ENCODE measurements at places on chromosomes 4 and X.

DNA sequence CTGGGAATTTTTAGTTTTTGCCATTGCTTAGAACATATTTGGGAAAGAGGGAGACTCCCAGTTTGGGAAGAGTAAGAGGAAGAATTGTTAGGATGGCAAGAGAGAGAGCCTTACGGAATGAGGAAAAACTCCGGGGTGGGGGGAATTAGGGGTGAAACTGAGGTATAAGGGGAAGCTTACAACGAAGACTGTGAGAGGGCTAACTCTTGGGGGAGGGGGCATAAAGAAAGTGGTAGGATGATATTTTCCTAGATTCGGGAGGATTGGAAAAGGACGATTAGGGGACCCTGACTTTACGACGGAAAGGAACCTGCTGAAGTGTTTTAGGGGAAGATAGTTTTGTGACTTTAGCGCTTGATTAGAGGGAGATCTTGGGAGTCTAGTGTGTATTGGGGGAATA, 86.2 kb upstream of the HPRT1 start:
- DNase-seq = no peak

GRCh38 chrX:9153300-9153699, 119.4 kb upstream of the FAM9B start:
- no peak for DNase-seq

DNA sequence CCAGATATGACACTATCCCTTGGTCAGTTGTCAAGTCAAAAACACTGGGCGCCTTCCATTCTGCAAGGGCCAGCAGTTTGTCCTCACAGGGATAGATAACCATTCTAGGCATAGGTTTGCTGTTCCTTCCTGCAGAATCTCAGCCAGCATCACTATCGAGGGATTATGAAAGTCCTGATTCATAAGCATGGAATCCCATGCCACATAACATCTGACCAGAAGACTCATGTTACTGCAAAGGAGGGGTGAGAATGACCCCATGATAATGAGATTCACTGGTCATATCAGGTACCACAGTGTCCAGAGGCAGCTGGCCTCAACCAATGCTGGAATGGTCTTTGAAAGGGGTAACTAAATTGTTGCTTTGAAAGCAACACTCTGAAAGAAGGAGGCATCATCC, 84.7 kb downstream of the OTC start:
- no peak for DNase-seq

DNA sequence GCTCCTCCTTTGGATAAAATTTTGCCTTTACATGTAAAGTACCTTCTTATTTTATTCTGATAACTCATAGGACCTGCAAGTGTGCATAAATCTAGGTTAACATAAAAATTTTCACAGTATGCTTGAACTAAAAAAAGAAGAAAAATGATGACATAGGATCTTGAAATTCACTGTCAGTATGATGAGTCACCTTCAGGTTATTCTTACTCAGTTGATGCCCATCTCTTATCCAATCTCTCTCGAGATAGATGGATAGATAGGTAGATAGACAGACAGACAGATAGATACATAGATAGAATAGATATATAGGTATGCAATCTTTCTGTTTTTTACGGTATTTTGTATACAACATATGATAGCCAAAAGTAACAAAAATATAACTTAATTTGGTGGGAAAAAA, 485.5 kb downstream of the NAF1 start:
- DNase-seq = no peak

DNA sequence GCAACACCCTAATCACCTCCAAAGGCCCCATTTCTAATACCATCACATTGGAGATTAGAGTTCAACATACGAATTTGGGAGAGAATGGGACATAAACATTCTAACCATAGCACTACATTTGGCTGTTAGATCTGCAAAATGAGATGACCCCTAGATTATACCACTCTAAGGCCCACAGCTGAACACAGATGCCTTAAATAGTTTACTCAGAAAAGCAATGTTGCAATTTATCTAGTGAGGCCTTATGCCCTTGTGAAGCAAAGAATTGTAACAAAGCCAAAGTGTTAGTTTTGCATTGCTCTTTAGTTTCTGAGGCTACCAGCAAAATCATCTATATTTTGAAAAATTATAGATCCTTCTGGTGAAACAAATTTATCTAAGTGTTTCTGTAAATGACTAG, 31.6 kb upstream of the ARHGEF6 start:
- DNase-seq = no peak

- DNase-seq = no peak
These were observed 15.6 kb upstream of the ATP8A1 start for GRCh38 chr4:42672359-42673081.

GRCh38 chr4:76736414-76736813, 161.5 kb downstream of the SOWAHB start:
- DNase-seq = no peak

DNA sequence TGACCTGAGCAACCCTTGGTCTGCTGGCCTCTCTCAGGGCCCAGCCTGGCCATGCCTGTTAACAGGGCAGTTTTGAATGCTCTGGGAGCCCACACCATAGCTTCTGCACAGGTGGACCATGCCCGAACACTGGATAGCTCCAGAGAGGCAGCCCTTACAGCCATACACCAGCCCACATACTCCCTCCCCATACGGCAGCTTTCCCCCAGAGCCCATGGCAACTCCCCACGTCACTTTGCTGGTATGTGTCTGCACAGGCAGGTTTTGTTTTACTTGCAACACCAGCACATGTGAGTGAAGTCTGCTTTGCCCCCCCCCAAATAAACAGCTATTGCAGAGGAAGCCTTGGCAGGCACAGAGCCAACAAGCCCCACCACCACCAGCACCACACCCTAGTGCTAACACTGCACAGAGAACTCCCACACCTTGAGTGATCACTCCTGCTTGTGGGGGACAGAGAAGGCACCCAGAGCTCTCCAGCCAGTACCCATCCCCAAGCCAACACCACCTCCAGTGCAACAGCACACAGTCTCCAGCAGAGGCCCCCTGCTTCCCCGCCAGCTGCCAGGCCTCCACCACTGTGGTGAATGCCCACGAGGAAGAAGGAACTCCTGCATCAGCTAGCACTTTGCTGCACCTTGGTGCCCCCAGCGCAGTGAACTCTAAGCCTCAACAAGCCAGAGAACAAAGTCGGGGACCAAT, 87.3 kb downstream of the STPG2 start:
- no peak for DNase-seq

- DNase-seq = no peak
These were observed 43.9 kb upstream of the FGFBP2 start for GRCh38 chr4:16006771-16007446.

DNA sequence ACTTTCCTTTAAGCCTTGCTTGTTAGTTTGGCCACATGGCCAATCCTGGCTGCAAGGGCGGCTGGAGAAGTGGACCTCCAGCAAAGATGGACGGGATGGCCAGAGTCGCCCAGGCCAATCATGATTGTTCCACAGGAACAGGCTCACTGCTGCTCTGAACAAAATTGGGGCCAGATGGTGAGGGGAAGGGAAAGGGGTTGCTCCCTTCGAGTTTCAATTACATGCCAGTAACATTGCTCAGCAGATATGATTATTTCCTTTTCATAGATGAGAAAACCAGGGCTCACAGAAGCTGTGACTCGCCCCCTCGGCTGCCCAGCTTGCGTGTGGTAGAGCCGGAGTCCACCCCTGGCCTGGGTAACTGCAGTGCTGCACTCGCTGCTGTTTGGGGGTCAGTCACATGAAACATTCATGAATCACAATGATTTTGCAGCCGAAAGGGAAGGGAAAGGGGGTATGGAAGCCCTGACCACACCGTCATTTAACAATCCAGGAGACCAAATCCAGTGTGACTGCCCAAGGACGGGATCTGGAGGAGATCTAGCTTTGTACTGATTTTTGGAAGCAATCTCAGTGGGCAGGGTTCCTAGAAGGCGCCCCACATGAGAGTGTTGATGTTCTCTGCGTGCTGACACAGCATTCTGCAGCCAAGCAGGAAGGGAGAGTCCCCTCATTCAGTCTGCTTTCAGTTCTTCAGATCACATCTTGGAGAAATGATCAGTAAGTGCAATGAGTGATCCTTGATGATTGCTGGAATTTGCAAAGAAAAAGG, 77.3 kb upstream of the MSX1 start:
- DNase-seq = no peak

DNA sequence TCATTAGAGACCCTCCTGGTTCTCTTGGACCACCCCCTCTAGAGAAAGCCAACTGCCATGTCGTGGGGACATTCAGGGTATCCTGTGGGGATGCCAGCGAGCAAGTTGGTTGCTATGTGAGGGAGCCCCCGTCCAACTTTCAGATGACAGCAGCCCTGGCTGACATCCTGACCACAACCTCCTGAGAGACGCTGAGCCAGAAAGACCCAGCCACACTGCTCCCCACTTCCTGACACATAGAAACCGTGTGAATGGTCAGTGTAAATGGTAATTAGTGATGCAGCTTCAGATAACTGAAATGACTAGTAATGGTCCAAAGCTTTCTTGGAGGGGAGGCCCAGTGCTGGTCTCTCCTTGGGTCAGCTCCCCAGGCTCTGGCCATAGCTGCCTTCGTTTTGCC, 10.8 kb downstream of the CLCN4 start:
- no peak for DNase-seq

GRCh38 chr4:44150091-44150576, 298.5 kb downstream of the KCTD8 start:
- DNase-seq = no peak

GRCh38 chr4:154620111-154620510, 7.7 kb upstream of the FGG start:
- no peak for DNase-seq

DNA sequence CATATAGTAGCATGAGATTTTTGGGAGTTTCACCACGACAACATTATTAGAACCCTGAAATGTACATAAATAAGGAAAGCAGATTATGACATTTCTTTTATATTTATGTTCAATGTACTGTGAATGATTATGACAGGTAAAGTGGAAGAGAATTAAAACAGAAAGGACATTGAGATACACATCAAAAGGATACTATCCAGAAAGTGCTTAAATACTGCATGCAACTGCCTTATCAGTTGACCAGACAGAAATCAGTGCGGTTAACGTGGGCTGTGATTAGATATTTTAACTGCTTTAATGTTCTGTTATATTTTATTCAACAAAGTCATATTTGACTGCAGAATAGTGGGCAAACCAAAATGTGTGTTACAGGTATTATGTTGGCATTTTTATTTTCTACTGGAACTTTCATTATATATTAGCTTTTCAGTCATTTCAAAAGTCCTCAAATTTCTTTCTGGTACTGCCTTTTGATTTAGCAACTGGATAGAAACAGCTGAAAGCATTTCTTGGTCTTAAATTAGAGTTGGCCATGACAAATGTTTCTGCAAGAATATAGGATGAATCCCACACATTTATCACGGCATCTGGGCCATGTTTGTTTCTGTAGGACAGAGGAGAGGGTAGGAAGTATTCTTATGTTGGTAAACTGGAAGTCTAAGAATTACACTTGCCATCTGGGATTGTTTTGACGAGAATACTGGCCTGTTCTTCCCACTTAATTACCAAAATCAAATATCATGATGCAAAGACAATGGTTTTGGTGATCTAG, 255.2 kb downstream of the SLC39A8 start:
- DNase-seq = no peak

- peak; percentile 43 for DNase-seq
These were observed 216.9 kb downstream of the PTTG2 start for GRCh38 chr4:38177035-38177546.

GRCh38 chr4:127486248-127486647, 146.5 kb upstream of the INTU start:
- DNase-seq = no peak

DNA sequence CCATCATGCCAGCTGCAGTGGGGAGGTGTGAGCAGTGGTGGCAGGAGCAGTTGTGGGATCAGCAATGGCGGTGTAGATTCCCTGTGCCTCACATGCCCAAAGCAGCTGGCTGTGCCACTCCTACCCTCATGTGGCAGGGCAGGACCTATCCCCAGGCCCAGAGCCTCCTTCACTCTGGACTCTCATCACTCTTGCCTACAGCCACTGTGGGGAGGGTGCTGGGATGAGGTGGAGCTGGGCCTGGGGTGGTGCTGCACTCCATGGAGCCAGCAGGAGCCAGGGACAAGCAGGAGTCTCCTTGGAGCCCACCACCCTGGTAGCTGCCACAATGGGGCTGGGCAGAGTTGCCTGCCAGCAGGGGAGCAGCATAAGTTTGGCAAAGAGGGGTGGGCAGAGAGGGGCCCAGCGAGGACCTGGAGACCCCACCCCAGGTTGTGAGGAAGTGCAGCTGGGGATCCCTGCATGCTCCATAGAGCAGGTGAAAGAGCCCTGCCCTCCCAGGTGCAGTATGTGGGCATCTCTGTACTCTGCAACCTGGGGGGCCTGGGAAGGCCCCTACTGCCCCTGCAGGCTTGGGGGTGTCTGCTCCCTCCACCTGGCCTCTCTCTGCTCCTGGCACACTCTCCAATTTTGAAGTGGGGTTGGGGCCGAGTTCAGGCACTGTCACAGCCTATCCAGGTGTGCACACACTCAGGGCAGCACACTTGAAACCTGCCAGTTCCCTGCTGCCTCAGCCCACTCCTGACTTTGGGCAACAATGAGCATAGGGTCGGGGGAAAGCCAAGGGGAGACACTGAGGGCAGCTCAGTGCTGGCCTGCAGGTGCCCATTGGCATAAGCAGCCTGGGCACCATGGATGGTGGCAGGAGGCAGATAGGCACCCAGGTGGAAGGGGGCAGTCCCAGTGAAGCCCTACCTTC, 74.0 kb upstream of the INTU start:
- DNase-seq = no peak

DNA sequence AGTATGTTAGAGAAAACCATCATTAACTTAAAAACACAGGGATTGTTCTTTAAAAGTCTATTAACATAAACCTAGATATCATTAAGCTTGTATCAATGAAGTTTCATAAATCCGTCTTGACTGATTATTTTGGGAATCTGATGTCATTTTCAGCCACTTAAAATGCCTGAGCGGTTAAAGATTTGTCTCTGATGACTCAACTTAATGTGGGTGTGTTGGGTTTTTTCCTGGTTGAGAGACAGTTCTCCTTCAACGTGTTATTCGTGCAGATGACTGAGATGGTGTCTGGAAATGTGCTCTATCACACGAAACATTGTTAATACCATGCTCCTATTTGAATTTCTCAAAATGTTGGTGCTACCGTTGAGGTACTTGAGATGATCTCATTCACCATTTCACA, 227.3 kb upstream of the TENM3 start:
- DNase-seq = no peak

GRCh38 chrX:318739-319578, at the start of gene GTPBP6:
Gene GTPBP6 (minus strand): TSS chrX:318796. CDS start chrX:318787, 9 bp downstream.
- DNase-seq = peak; percentile 98

GRCh38 chr4:156945532-156945931, 26.1 kb downstream of the PDGFC start:
- DNase-seq = no peak

DNA sequence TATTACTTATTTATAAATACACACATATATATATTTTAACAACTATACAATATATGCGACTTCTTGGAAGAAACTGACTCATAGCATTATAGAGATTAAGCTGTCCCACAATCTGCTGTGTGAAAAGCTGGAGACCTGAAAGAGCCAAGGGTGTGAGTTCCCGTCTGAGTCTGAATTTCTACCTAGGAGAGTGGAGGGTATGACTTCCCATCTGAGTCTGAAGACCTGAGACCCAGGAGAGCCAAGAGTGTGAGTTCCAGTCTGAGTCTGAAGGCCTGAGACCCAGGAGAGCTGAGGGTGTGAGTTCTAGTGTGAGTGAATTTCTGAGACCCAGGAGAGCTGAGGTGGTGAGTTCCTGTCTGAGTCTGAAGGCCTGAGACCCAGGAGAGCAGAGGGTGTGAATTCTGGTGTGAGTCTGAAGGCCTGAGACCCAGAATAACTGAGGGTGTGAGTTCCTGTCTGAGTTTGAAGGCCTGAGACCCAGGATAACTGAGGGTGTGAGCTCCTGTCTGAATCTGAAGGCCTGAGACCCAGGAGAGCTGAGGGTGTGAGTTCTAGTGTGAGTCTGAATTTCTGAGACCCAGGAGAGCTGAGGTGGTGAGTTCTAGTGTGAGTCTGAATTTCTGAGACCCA, 8.9 kb upstream of the P2RY8 start:
- no peak for DNase-seq

Measured in activated gamma-delta T cell treated with Interleukin-2 at 50 U/mL for 16 hours (primary cell).